ENCODE measurements at places on chromosomes 13 and 19.

DNA sequence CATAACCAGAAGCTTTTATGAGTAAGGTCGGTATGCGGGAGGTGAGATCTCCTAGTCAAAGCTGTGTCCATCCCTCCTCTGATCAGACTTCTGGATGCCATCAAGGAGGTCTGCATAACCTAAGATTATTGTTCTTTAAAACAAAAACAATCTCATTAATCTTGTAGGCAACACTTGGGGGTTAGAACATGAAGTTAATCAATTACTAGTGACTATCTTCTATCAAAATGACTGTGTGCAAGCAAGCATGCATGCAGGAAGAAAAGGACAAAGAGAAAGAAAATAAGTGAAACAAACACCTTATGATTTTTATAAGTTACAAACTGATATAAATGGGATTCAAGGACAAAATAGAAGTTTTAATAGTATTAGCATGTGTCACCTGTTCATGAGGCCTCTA is 2435.9 kb upstream of the PCDH20 start:
- DNase-seq, result no peak

GRCh38 chr13:71169180-71169579 is 697.8 kb downstream of the DACH1 start:
- no peak for DNase-seq

- DNase-seq, result peak; percentile 49
Observed at GRCh38 chr19:1811472-1811894, 593 bp downstream of the ATP8B3 start.

DNA sequence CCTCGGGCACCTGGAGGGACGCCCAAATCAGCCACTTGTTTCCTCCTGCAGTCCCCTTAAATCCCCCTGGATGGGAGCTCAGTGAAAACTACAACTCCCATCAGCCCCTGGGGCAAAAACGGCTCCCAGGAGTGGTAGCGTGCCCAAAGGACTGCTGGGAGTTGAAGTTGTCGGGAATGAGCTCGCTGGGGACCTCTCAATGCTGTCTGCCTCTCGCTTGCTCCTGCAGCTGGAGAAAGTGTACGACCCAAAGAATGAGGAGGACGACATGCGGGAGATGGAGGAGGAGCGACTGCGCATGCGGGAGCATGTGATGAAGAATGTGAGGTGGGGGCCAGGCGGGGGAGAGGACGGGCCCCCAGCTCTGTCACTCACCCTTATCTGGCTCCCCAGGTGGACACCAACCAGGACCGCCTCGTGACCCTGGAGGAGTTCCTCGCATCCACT is 14.7 kb upstream of the DHDH start:
- DNase-seq, result no peak

DNA sequence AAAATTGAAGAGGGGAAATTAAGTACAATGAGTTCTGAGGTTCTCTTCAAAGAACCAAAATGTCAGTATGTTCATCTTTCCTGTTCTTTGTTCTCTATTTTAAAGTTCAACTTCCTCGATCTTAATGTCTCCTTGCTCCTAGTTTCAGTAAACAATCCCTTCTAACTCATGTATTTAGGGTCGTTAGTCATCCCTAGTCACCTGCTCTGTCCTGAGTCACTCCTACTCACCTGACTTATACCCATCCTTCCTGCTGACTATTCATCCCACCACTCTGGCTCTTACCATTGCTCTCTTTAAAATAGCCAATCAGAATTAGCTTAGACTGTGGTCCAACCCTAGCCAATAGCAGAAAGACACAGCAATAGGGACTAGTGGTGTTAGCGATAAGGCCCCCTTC is 24.3 kb downstream of the ZNF90 start:
- DNase-seq, result no peak

DNA sequence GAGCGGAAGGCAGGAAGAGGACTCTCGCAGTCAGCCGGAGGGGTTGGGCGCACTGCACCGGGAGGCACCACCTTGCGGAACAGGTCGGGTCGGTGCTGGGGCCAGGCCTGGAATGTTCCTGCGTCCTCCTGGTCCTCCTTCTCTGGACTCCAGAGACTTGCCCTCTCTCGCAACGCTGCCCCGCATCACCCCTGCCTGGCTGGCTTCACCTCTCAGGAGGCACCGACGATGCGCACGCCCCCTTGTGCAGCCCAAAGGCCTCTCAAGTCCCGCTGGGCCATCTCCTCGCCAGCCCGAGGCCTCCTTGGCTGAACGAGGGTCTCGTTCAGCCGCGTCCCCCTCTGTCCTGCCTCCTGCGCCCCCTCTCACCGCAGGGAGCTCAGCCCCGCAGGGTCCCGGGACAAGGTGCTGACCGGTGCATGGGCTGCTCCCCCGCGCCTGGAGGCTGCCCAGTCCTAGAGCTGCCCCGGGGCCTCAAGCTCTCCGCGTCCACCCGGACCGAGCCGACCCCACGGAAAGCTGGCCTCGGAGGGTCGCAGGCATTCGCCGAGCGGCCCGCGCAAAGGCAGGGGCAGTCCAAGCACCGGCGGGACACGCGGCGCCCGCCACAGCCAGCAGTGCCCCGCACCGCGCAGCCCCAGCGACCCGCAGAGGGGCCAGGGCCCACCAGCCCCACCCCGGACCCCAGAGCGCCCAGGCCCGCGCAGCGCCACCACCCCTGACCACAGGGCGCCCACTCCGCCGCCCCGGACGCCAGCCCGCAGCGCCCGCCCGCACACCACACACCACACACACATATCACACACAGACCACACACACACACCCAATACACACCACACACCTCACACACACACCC is 133.8 kb downstream of the CRYL1 start:
- DNase-seq, result no peak

DNA sequence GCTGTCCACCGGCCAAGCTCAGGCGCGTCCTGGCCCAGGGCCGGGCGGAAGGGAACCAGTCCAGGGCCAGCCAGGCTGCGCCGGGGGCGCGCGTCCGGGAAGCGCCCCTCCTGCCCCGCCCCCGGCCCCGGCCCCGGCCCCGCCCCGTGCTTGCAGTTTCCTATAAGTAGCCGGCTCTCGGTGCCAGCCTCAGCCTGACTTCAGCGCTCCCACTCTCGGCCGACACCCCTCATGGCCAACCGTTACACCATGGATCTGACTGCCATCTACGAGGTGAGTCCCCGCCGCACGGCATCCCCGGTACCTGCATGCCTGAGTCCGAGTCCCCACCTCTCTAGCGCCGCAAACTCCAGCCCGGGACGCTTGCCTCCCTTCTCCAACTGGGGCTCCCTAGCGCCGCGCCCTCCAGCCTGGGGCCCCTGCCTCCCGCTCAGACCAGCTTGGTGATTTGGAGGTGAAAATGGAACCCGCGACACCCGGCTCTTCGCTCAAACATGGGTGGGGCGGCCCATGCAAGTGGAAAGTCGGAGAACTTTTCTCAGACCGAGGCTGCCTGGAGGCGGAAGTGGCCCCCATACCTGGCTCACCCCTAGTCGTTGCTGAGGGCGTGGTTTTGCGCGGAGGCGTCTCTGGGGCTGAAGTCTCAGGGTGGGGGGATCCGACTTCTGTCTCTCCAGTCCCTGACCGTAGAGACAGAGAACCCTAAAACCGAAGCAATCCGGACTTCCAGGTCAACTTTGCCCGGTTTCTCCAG is at the start of gene ZFP36:
Gene ZFP36, plus strand, starts transcription at position 192 of the 754 bp plus-strand sequence. Its CDS starts 58 bp downstream, at position 250.
- DNase-seq, result peak; percentile 89

DNA sequence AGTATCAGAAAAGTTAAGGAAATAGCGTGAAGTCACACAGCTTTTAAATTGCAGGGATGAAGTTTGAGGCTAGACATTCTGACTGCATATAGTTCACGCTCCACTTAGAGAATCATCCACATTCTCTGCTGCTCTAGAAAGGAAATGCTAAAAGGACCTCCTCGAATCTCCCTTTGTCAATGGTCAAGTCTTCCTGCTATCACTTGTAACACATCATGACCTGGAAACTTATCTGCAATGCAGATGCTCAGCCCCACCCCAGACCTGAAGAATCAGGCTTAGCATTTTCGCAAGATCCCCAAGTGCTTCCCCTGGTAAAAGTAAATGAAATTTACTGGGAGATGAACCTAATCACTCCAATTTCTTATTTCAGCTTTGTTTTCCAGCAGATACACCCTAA is 372.1 kb downstream of the LIG4 start:
- DNase-seq, result no peak

DNA sequence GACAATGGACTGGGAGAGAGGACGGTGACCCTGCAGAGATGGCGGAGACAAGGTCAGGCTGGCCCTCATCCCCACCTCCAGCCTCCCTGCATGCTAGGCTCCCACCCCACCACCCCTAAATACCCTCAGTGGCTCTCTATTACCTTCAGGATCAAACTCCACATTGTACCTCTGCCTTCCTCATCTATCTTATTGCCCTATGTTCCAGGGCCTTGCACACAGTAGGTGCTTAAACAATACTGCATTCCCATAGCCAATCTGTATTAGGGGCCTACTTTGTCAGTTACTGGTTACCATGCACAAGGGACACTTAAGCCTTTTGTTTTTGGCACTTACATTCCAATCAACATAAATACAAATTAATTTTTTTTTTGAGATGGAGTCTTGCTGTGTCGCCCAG is 6.5 kb downstream of the PALM3 start:
- DNase-seq, result no peak

GRCh38 chr19:34985249-34986022 is 14.7 kb upstream of the GRAMD1A start:
- DNase-seq, result no peak

- no peak for DNase-seq
Observed at GRCh38 chr13:29050719-29051118, 230.6 kb downstream of the MTUS2 start.

- no peak for DNase-seq
Observed at GRCh38 chr19:15123900-15124299, 16.7 kb downstream of the SYDE1 start.

DNA sequence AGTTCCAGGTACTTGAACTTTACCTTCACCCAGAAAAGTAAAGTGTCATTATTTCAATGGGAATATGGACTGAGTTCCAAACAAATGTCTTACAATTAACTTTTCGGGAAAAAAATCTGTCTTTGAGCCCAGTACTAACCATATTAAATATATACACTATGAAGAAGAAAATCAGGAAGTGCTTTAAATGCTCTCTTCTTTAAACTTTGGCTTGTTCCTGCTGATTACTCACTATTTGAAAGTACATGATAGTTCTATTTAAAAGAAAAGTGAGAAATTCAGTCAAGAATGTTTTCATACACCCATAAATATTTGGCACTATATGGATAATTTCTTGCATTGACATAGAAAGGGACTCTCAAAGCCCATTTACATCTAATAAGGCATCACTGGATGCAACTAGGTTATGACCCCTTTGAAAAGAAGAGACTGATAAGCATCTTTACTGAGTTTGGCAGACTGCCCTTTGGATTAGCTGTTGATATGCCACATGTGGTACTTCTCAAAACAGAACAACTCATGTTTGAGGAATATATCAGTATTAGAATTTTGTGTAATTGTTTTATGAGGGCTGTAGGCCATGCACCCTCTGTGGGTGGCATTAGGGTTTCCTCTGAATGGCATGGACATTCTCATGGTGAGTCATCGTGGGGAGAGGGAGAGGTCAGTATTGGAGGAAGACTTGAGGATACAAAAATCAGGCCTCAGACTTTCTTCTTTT is 25.0 kb upstream of the VWA8 start:
- no peak for DNase-seq

DNA sequence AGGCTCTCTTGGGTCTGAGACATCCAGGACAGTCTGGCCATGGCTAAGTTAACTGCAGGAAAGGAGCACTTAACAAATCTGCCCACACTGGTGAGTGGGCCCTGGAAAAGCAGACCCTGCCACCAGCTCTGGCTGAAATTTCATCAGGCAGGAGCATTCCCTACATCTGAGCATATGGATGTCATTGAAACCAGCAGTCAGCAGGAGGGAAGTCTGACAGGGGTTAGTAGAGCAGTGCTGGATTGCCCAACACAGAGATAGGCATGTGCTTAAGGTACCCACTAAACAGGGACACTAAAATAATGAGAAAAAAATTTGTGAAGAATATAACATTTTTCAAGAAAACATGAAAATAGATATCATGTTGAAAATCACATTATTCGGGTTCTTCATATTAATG is 13.6 kb upstream of the ACOD1 start:
- DNase-seq, result no peak

DNA sequence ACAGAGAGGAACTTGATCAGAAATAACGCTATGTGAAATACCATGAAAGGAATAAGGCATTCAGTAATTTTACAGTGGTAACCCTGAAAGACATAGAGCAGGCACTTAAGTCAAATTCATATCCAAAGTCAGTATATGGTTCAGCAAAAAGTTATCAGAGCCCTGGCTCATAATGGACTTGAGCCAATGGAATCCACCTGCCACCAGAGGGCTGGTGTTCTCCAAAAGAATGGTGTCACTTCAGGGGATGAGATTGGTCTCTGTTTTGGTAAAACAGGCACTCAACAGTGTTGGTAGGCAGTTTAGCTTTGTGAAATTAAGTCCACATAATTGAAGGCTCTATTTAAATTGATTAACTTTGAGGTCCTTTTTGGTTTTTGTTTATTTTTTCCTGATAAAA is 93.9 kb downstream of the LIG4 start:
- DNase-seq, result no peak

DNA sequence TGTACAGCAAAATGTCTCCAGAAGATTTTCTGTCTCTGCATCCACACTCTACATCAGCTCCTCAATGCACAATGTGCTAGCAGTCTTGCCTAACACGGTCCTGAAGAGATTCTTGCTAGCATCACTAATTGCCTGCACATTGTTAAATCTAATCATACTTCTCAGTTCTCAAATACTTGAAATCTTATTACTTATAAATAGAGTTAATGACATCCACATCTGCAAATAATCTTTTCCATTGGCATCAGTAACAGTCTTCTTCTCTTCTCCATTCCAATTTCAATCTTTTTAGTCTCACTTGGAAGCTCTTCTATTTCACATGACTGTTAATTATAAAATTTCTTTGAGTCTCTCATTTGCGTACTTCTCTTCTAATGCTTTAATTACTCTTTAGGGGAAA is 630.5 kb upstream of the SLITRK6 start:
- DNase-seq, result no peak

- DNase-seq, result no peak
Observed at GRCh38 chr19:49847731-49848696, 2.9 kb upstream of the PTOV1 start.

GRCh38 chr19:45075301-45076028 is 813 bp downstream of the ZNF296 start:
- DNase-seq, result no peak

GRCh38 chr19:50412419-50412818 is 6.3 kb upstream of the SPIB start:
- no peak for DNase-seq

DNA sequence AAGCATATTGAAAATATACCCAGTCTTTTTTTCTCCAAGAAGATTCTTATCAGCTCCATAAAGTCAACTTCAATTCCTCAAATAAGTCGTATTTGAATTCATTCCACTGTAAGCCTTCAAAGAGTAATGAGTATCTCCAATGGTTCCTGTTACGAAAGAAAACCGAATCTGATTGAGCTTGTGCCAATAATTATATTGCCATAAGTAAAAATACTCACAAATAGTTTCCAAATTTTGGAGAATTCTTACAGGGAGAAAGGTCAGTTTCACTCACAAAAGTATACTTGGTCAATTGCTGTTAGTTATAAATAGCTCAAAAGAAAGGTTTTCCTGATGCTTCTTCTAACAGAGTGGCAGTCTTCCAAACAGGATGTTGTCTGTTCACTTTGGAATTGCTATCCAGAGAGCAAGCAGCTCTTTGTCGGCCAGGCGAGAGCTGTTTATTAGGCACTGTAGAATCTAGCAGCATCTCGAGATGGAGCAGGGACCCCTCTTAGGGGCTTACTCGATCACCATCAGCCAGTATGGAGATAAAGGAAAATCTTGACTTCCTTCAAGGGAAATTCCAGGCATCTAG is 13.5 kb downstream of the ERICH4 start:
- DNase-seq, result no peak

Data from stimulated activated CD4-positive, alpha-beta T cell treated with anti-CD3 and anti-CD28 coated beads, Interleukin-4, amount 100 ng/mL, for 4 hours (primary cell).